Stimulated activated CD8-positive, alpha-beta memory T cell treated with anti-CD3 and anti-CD28 coated beads, Interleukin-7, amount 100 ng/mL, for 24 hours (primary cell): ENCODE measurements at places on chromosomes 1 and 21.

GRCh38 chr1:85462931-85463649 is 1.9 kb downstream of the DDAH1 start:
- no peak for DNase-seq

DNA sequence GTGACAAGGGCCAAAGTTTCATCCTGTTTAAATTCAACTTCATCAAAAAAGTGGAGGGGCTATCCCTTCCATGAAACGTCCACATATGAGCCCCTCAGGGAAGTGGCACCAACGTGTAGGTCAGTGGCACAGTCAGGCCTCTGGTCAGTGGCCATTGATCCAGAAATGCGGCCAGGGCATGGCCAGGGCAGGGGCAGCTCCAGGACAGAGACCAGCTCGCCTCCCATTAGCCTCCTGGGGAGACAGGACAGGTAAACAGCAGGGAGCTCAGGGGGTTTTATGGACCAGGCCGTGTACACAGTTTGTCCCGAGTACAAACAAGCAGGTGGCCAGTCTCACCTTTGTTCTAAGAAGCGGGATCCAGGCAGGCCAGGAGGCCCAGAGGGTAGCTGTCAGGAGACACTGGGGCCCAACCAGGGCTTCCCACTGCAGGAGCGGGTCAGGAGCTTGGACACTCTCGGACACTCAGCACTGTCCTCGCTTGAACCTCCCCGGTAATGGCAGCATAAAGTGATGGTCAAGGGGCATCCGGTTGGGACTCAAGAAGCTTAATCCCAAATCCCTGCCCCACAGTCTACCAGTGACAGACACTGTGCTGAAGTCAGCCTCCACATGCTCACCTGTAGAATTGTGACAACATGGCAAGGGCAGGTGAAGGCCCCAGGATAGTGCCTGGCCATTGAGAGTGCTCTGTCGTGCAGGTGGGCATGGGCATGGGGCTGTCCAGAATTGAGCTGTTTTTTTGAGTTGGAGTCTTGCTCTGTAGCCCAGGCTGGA is 144.1 kb upstream of the ERRFI1 start:
- DNase-seq, result no peak

DNA sequence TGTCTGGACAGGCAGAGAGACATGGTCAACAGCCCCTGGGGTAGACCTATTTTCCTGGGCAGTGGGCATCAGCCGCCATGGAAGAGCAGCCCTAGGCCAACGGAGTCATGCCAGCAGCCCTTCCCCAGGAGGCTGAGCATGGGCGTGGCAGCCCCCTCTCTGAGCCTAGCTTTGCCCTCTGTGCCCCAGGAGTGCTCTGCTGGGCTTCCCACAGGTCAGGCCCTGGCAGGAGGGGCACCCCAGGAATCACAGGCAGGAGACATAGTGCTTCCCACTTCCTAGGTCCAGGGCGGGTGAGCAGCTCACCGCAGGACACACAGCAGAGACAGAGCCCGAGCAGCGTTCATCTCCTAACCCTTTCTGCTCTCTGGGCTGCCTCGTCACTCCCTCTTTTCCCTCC is 132.8 kb downstream of the GLIS1 start:
- no peak for DNase-seq

GRCh38 chr1:47527653-47528272 is 89.9 kb downstream of the FOXD2 start:
- no peak for DNase-seq

GRCh38 chr1:22880174-22880601 is 92.5 kb downstream of the LACTBL1 start:
- DNase-seq, result no peak

DNA sequence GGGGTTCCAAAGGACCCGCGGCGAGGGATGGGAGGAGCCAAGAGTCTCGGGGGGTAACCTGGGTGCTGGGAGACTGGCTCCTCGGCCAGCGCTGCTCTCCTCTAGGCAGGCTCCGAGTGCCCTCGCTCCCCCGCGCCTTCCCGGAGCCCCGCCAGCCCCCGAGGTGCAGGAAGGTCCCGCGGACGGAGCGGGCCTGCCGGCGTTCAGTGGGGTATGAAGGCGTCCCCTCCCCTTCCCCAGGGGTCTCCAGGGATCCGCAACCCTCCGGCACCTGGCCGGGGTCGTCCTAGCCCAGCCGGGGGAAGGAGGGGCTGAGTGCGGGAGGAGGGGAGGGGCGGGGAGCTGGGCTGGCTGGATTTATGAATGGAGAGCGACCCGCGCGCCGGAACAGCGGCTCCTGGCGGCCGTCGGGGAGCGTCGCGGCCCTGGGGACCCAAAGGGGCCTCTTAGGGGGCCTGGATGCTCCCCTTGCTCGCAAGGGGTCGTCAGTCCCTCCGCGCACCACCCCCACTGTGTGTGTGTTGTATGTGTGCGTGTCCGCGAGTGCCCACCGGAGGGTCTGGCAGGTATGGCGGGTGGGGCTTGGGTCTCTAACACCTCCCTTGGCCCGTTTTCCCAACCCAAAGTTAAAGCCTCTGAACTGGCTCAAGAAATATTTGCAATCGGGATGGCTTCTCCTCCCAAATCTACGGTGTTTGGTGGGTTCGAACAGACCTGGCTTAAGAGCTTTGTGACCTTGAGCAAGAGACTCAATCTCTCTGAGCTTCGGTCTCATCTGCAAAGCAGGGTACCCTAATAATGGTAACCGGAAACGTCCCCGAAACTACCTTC is 642 bp downstream of the HCRTR1 start:
- peak; percentile 17 for DNase-seq

GRCh38 chr1:226123591-226124471 is 61.3 kb downstream of the H3-3A start:
- DNase-seq, result no peak

- DNase-seq, result peak; percentile 20
These were observed 38.5 kb upstream of the PDE9A start for GRCh38 chr21:42614811-42615351.
